ENCODE measurements at places on chromosomes 13 and 19.

- no peak for DNase-seq
Observed at GRCh38 chr19:16228637-16229321, 31.1 kb downstream of the AP1M1 start.

GRCh38 chr13:27264181-27264580 lies 6.4 kb upstream of the RASL11A start:
- DNase-seq, result no peak

GRCh38 chr13:80307401-80307987 lies 33.4 kb downstream of the SPRY2 start:
- no peak for DNase-seq

DNA sequence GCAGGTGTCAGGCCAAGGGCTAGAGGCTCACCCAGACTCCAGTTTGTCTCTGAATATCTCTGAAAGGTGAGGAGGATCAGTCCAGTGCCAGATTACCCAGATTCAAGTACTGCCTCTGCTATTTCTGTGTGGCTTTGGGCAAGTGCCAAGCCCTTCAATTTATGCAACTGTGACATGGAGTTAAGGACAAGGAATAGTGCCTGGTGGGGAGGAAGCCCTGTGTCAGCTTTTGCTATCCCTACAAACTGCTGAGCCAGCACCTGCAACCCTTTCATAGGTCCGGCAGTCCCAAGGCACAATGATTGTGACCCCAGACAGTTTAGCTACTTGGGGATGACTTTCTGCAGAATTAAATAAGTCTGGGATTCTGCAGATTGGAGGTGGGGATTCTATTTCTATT lies 123.0 kb downstream of the KL start:
- DNase-seq, result no peak

- peak; percentile 5 for DNase-seq
Observed at GRCh38 chr19:50258918-50259372, 55.5 kb downstream of the MYH14 start.

DNA sequence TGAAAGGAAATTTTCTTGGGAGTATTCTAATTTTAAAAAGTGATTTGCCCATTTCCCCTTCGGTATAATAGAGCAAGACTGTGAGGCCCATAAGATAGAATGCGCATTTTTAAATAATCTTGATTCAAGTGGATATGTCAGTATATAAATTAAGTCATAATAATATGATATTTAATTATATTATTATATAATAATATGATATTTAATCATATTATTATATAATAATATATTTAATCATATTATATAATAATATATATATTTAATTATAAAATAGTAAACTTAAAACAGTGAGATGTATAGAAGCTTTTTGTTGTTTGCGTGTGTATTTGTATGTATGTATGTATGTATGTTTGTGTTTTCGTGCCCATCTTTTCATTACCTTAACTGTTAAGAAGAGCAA lies 682.5 kb downstream of the PCDH9 start:
- no peak for DNase-seq

DNA sequence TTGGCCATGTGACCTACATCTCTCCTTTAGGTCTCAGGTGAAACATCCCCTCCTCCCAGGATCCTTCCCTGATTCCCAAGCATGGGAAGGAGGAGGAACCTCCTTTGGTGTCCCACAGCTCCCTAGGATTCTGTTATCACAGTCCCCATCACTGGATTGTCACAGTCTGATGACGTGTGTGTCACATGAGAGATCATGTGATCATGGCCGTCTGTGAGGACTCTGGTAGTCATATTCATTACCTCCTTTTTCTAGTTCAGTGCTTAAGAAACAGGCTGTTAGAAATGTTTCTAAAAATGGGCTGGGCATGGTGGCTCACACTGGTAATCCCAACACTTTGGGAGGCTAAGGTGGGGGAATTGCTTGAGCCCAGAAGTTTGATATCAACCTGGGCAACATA lies 3.0 kb downstream of the DHX34 start:
- no peak for DNase-seq

GRCh38 chr13:45082964-45083363 lies 37.3 kb upstream of the GTF2F2 start:
- DNase-seq, result no peak

GRCh38 chr19:48544856-48545750 lies 6.9 kb upstream of the SULT2B1 start:
- DNase-seq, result no peak

DNA sequence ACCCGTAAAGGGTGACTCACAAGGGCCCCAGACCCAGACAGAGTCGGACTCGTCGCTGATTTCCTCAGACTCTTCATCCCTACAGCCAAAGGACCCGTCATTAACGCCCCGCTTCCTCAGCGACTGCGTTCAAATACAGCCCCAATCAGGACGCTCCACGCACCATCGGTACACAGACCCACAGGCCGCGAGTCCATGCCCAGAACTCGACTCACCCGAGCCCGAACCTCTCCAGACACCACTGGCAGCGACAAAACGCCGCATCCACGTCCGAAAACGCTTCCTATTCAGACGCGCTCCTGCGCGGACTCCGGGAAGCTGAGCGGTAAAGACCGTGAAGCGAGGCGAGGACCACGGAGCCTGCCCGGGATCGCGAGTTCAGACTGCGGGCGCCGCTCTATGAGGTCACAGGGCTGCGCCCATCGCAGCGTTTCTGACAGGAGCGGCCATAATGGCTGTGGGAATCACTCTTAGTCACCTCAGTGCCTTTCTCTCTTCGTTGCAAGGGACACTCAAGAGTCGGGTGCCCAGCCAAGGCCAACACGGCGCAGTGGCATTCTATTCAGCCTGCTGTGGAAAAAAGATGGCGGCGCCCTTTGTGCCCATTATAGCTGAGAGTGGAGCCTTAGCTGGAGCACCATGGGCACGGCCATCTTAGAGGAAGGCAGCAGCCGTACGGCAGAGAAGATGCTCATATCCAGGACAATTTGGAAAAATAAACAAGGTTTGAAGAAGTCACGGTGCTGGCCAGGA lies at the start of gene ZNF614:
ZNF614 (minus strand) TSS at position 353 of the 753 bp plus-strand sequence. CDS start 2,634 bp downstream, outside the sequence.
- DNase-seq, result peak; percentile 73

Measured in hematopoietic multipotent progenitor cell treated with erythropoietin and hydrocortisone succinate and interleukin-3 and kit ligand, for 15 days (in vitro differentiated cells).